ENCODE measurements at places on chromosomes 16 and 17. TPM values are rescaled to one million over a fixed set of nuclear protein-coding genes. Genes with fewer than 3 reads are reported as not detected.

KCNH6 gene
- polyA plus RNA-seq = not detected

GPRC5C gene
- polyA plus RNA-seq = 59.4 TPM

OMG gene
- polyA plus RNA-seq = not detected

MYCBPAP gene
- 1.0 TPM for polyA plus RNA-seq

TBC1D26 gene
- polyA plus RNA-seq = not detected

SOCS1 gene
- polyA plus RNA-seq = 2.6 TPM

KRT23 gene
- 0.50 TPM for polyA plus RNA-seq

TBC1D3E gene
- not detected for polyA plus RNA-seq

TUBB3 gene
- polyA plus RNA-seq = 0.38 TPM

EVPL gene
- 0.10 TPM for polyA plus RNA-seq

ACE gene
- polyA plus RNA-seq = 15.9 TPM

PRR11 gene
- 1.8 TPM for polyA plus RNA-seq

CALB2 gene
- not detected for polyA plus RNA-seq

CCL14 gene
- 4.0 TPM for polyA plus RNA-seq

TP53TG3B gene
- polyA plus RNA-seq = not detected

VAT1L gene
- 16.4 TPM for polyA plus RNA-seq

C17orf67 gene
- polyA plus RNA-seq = 1.3 TPM

ACSM2A gene
- polyA plus RNA-seq = not detected

SHMT1 gene
- polyA plus RNA-seq = 7.3 TPM

WFIKKN1 gene
- polyA plus RNA-seq = 2.2 TPM

RPL23 gene
- polyA plus RNA-seq = 5,274 TPM

ADAD2 gene
- not detected for polyA plus RNA-seq

GINS2 gene
- 0.23 TPM for polyA plus RNA-seq

KRT25 gene
- not detected for polyA plus RNA-seq

Data from aorta (tissue), 5 donors.